ENCODE measurements at places on chromosomes 5 and 9.

DNA sequence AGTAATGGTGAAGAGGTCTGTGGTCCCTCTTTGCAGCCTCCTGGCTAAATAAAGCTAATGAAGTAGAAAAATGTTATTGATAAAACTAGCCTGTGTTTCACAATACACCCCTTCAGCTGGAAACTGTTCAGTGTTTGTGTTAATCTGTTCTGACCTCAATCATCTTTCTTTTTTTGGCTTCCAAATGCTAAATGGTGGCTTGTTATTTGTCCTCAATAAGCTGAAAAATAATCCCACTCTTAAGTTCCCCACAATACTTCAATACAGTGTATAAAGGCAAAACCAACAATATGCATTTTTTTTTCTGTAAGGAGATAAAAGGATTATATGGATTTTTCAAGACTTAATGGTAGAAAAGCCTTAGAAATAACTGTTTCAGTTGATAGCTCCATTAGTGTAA is 560.5 kb downstream of the TUSC1 start:
- DNase-seq: no peak

GRCh38 chr9:120755810-120756434 is 37.3 kb downstream of the FBXW2 start:
- no peak for DNase-seq

GRCh38 chr5:131163276-131164119 is 1.6 kb downstream of the HINT1 start:
- no peak for DNase-seq

GRCh38 chr5:107594253-107595045 is 76.3 kb downstream of the EFNA5 start:
- DNase-seq: no peak

- no peak for DNase-seq
These were observed 37.2 kb downstream of the DCAF12 start for GRCh38 chr9:34089311-34089710.

DNA sequence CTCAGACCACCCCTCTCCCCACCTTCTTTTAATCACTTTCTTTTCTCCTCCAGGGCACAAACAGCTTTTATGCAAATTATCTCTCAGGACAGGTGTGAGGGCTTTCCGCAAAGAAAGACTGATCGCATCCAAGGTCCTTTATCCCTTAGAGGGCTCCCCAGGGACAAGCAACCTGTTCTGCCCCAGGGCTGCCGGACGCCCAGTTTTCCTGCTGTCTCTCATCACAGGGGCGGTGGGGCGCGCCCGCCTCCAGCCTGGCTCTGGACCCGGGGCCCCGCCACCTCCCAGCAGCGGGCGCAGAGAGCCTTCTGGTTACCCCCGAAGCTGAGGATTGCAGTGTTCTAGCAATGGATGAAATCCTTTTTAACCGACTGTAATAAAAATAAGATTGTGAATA is 266.1 kb downstream of the CWC27 start:
- no peak for DNase-seq

DNA sequence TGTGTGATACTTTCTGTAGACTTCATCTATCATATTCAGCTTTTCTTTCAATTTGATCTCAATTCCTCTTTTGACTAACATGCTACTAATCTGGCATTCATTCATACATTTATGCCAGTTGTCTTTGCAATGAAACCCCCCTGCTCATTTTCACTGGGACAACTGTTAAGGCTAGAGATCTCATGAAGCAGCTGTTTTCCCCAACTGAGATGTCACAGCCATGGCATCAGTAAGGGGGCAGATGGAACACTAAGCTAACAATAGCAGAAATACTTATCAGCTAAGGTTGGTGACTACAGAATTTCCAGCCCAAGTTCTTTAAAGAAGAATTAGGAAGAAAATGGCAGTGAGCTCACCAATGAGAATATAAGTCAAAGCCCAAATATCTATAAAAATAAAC is 9.4 kb downstream of the TMED7 start:
- no peak for DNase-seq

DNA sequence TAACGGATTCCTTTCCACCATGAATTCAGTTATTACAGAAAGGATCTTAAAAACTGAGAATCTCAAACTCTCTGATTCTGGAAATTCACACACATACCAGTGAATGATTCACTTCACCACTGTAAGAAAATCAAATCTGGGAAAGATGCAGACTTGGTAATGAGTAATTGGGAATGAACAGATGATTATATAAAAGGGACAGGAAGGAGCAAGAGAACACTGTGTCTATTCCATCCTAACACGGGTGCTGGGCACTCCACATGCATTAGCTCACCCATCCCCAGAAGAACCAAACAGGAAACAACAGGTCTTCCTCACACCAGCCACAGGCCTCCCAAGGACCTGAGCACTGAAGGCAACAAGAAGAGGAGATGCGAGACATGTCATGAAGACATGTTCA is 74.8 kb upstream of the ZNF622 start:
- no peak for DNase-seq

- no peak for DNase-seq
These were observed 42.8 kb downstream of the SETX start for GRCh38 chr9:132311978-132312377.

DNA sequence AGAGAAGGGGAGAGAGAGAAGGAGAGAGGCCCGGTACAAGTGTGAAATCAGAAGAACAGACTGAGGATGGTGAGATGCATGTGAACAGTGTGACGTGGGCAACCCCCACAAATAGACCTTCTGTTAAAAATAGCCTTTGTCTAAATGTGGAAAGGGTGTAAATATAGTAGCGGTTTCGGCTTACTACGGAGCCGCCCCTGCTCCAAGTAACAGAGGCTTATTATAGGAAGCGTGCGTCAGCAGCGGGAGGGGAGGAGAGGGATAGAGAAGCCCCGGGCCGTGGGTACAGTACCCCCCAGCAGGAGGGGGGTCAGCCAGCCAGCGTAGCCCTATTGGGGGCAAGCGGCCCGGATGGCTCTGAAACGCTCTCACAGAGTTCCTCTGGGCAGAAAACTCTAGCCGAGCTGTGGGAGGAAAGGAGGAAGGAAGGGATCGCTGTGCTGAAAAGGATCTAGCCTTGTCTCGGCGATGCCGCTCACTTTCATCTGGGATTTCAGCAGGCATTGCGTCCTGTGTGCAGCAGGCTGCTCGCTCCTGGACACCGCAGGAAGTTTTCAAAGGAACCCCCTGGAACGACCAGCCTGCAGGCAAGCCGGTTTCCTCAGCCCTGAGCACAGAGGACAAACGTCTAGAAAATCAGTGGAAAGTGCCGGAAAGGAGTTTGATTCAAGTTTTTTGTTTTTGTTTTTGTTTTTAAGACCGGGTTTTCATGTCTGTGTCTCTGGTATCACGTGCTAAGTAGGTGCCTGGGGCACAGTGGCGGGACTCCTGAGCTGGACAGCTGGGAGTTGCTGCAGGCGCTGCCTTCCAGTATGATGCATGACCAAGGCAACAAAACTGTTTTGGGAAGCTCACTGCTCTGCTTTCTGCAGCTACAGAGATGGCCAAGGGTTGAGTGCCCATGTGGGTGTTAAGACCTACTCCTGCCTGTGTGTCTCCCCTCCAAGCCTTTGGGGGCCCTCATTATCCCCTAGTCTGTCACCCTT is 146.6 kb downstream of the SEC61B start:
- no peak for DNase-seq

DNA sequence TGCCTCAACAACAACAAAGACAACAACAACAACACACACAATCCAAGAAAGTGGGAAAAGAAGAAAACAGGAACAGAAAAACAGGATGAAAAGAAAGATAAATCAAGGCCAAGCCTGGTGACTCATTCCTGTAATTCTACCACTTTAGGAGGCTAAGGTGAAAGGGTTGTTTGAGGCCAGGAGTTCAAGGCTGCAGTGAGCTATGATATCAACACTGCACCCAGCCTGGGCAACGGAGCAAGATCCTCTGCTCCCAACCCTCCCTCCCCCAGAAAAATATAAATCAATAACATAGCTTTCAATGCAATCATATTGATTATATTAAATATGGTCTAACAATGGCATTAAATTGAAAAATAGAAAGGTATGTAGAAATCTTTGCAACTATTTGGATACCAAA is 32.1 kb downstream of the CENPK start:
- no peak for DNase-seq

GRCh38 chr9:137492464-137493363 is 33.6 kb upstream of the NSMF start:
- DNase-seq: no peak

DNA sequence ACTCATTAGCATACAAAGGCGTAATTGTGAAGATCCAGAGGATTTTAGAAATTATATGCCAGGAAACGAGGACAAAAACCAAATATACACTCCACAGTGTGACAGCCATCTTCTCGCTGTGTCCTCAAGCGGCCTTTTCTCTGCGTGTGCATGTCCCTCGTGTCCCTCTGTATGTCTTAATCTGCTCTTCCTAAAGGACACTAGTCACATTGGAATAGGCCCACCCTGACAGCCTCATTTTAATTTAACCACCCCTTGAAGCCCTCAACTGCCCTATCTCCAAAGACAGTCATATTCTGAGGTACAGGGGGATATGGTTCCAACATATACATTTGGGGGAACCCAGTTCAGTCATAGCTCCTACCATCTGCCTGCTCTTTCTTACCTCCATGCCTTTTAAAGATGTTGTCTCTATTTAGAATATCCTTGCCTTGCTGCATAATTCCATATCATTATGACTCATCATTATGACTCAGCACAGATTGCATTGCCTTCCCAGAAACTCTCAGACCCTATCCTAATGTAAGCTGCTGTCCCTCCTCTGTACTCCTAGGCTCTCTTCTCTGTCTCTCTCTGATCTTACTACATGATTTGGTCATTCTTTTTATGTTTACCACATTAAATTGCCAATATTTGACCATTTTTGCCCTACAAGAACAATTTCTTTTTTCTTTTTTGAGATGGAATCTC is 210.9 kb downstream of the AOPEP start:
- no peak for DNase-seq

DNA sequence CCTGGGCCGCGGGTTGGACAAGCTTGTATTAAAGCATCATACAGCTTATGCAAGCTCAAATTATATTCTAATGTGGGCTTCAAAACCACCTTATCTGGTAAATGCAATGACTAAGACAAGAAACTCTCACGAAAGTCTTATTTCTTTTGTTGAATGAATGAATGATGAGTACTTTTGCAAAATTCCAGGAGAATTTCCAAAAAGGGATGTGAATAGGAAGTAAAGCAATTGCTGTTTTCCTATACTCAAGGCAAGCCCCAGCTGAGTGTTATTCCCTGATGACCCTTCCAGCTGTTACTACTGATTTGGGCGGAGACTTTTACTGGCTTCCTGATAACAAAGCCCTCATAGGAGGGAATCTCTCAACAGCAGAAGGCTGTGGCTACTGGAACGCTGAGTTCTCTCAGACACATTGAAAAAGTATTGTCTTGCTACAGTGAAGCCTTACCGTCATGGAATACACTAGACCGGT is 162.8 kb downstream of the SREK1 start:
- no peak for DNase-seq

- no peak for DNase-seq
These were observed 59.0 kb upstream of the RETREG1 start for GRCh38 chr5:16675806-16676205.

- DNase-seq: no peak
These were observed 379.0 kb downstream of the GLIS3 start for GRCh38 chr9:3920604-3921582.

- no peak for DNase-seq
These were observed 107.8 kb downstream of the KCNIP1 start for GRCh38 chr5:170611449-170612090.

DNA sequence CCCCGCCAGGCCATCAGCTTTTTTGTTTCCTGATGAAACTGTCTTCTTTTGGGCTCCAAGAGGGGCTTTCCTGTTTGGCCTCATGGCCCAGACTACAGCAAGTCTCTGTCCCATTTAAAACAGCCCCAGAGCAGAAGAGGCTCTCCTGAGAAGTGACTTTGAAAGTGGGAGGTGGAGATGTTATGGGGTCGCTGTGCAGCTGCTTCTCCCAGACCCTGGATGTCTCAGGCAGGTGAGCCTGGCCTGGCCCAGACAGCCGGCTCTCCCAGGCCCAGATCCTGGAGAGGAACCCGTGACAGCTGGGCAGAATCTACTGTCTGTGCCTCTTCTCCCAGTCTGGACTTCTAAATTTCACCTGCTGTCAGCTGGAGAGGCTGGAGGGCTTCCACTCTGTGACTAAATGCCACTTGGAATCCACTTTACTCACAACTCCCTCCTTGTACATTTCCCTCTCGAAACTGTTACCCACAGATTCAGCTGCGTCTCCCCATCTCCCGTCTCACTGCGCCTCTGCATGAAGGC is 20.6 kb downstream of the FAM78A start:
- no peak for DNase-seq

DNA sequence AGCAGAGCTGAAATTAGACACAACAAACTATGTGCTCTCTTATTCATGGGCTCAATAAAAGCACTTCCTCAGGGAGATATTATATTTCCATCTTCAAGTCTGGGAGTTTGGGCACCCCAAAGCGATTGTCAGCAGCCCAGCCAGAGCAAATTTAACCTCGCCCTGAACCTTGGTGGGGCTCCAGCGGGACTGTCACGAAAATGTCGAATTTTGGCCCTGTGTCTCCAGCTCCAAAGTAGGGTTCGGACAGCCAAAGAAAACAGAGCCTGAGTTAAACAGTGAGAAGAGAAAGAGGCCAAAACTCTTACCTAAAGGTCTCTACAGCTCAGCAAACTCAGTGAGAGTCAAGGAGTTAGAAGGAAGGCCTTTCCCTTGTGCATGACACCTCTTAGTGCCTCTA is 432.9 kb downstream of the SPATA31D1 start:
- no peak for DNase-seq

DNA sequence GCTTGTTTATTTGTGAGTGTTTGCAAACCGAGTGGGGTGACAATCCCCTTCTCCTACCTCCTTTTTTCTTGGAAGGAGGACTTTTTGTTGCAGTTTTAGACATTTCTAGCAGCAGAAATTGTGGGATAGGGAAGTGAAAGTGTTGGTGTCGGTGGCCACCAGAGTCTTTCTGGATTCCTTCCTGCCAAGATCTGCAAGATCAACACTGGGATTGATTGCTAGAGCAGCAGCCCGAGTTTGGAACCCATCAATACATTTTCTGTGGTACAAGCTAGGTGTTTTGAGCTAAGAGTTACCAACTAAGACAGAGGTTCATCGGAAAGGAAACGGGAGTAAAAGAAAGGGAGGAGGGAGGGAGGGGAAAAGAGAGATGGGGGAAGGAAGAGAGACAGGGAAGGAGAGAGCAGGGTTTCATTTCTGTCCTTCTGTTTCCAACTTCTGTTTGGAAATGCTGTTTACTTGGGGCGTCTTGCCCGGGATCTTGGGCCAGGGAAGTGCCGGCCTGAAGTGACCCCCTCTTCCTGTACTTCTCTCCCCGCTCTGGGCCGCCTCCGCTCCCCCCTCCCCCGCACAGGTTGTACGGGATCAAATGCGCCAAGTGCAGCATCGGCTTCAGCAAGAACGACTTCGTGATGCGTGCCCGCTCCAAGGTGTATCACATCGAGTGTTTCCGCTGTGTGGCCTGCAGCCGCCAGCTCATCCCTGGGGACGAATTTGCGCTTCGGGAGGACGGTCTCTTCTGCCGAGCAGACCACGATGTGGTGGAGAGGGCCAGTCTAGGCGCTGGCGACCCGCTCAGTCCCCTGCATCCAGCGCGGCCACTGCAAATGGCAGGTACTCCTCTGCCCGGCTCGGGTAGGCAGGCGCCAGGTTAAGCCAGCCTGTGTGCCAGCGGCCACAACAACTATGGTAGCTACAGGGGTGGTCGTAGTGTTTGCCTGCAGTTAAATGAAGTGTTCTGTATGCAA is 4.0 kb downstream of the ISL1 start:
- no peak for DNase-seq

- DNase-seq: no peak
These were observed 37.9 kb upstream of the TTC1 start for GRCh38 chr5:159971038-159971437.

- no peak for DNase-seq
These were observed 63.4 kb downstream of the PSMB7 start for GRCh38 chr9:124351672-124352468.

GRCh38 chr5:168159425-168159824 is 132.0 kb upstream of the WWC1 start:
- DNase-seq: no peak
